Fibroblast of skin of right biceps (primary cell): ENCODE measurements at places on chromosomes 12 and 14.

DNA sequence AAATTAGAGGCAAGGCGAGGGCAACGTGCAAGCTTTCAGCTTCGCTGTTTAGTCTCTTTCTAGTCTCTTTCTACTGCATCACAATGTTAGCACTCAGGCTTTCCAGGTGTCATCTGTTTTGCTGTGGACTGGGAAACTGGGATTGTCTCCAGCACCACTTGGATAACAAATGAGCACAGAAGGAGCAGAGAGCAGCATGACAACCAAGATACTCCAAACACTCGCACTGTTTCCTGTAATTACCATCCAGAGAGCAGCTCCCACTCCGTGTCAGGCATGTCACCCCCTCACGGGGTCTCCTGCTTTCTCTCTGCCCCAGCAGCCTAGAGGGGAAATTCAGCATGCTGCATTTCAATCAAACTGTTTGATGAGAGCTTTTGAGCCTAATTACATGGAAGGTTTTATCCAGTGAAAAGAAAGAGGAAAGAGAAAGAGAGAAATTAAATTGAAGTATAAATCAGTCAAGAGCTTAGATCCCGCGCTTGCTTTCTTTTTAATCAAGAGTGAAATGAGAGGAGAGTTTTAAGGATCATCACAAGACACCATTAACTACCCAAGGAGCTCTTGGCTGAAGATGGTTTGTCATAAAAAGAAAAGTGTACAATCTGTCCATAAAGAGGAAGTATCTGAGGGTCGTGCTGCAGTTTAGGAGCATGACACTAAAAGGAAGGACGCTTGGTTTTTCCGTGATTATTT is 917.7 kb downstream of the DIO2 start:
- DNase-seq: no peak

DNA sequence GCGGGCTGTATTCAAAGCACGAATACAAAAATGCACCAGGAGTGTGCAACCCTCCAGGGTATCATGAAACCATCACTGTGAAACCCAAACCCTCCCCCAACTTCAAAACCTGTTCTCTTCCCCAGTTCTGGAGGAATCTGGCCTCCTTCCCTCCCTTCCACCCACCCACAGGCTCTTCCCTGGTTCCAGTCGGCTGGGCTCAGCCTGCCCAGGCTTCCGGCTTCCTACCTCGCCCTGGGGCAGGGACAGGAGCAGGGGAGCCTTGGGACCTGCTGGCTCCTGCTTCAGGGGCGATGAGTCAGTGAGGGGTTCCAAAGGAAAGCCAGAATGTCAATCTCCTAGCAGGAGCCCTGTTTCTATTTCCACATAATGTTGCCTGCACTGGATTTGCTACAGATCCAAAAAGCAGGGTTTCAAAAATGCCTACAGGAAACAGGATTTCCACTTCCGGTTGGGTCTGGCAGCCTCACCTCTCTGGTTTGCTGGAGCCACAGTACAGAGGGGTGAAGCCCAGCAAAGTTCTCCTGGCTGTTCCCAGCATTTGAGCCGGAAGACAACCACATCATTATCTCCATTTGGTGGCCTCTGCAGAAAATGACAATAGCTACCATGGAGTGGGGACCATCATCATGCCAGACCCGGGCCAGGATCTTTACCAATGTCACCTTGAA is 278.3 kb downstream of the DPF3 start:
- DNase-seq: peak; percentile 61

DNA sequence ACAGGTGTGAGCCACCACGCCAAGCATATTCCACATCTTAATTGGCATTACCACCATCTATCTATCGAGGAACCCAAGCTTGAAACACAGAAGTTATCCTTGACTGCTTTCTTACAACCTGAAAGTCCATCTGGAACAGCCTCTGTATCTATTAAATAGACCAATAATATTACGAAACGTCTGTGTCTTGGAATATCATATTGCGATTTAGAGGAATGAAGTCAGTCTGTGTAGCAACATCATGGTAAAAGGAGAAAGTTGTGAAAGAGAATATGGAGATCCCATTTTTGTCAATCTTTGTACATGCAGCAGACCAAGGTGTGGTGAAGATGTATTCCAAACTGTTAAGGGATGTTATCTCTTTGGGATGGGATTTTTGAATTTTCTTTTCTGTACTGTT is 25.8 kb upstream of the MAX start:
- DNase-seq: no peak

DNA sequence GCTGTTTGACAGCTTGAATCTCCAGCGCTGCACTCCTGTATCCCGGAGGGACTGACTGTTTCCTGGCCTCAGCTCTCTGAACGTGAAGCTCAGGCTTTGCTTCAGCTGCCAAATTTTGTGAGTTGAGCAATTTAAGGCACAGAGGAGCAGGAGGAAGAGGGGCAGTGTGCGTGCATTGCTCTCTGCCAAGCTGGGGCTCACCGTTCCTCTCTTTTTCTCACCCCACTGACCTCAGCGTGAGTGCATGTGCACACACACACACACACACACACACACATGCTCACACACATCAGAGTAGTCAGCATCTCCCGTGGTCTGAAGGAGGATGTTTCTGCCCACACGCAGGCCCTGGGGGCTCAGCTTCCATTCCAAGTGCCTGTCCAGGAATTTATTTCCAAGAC is 27.8 kb upstream of the BDKRB2 start:
- peak; percentile 84 for DNase-seq

- DNase-seq: peak; percentile 70
Measured at GRCh38 chr12:11731455-11731854, 82.0 kb downstream of the ETV6 start.

GRCh38 chr12:3962631-3963483 is 89.7 kb upstream of the PARP11 start:
- DNase-seq: no peak

GRCh38 chr14:23936084-23936829 is 17.3 kb upstream of the DHRS4 start:
- no peak for DNase-seq

DNA sequence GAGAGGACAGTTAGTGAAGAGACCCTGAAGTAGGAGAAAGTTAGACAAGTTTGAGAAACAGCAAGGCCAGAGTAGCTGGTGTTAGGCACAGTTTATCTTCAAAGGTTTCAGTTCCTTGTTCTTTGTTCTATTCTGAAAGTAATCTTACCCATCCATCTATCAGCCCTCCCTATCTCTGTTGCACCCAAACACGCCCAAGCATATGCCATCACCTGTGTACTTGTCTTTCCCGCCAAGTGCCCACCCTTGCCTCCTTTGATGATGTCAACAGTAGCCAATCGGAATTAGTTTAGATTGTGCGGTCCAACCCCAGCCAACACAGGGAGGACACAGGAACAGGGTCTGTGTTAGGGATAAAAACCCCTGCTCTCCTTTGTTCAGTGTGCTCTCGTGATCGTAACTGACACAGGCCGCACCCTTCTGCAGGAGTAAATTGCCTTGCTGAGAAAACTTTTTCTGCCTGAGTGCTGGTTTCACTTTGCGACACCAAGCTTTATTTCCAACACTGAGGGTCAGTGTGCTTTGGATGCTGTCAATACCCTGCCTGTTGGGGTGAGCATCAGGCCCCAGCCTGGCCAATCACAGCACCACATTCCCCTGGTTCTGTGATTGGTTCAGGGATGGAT is 4.7 kb upstream of the TMEM229B start:
- no peak for DNase-seq

GRCh38 chr12:19596434-19597166 is 157.3 kb downstream of the AEBP2 start:
- no peak for DNase-seq

- no peak for DNase-seq
Measured at GRCh38 chr12:101876322-101876860, 989 bp upstream of the DRAM1 start.

- no peak for DNase-seq
Measured at GRCh38 chr14:58972233-58973017, 216.0 kb upstream of the DAAM1 start.

DNA sequence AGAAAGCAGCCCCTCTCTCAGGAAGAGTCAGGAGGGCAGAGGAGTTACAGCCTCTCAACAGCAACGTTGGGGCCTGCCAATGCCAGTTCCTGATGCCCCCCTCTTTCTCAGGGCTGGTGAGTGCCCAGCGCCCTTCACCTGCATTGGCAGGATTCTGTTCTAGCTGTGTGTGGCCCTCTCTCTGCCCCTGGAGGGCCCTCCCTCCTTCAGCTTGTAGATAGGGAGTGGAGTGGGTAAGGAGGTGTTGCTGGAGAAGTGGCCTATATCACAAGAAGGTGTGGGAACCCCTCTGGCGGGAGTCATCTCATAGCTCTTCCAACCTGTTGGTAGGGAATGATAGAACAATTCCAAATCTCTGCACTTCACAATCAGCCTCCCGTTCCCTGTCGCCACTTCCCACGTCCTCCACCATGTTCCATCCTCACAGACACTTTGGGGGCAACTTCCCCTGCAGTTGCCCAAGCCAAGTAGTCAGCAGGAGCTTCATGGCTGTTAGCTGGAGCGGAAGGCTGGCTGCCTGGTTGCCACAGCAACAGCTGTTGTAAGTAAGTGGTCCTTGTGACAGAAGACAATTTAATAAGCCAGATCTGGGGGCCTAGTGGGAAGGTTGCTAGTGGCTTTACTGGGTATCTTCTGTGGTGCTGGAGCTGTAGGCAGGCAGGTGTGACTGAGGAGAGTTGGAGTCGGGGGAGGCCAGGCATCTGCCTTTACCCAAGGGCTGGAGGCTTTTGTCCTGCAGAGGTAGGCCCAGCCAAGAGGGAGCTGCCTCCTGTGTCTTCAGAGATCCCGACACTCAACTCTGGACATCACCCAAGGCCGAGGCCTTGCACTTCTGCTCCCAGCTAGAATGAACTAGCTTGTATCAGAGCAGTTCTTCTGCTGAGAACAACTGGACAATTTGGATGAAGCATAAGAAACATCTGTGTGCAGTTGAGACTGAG is 38.4 kb downstream of the GALNT16 start:
- DNase-seq: no peak

- no peak for DNase-seq
Measured at GRCh38 chr14:33560718-33561431, 390.0 kb downstream of the EGLN3 start.

DNA sequence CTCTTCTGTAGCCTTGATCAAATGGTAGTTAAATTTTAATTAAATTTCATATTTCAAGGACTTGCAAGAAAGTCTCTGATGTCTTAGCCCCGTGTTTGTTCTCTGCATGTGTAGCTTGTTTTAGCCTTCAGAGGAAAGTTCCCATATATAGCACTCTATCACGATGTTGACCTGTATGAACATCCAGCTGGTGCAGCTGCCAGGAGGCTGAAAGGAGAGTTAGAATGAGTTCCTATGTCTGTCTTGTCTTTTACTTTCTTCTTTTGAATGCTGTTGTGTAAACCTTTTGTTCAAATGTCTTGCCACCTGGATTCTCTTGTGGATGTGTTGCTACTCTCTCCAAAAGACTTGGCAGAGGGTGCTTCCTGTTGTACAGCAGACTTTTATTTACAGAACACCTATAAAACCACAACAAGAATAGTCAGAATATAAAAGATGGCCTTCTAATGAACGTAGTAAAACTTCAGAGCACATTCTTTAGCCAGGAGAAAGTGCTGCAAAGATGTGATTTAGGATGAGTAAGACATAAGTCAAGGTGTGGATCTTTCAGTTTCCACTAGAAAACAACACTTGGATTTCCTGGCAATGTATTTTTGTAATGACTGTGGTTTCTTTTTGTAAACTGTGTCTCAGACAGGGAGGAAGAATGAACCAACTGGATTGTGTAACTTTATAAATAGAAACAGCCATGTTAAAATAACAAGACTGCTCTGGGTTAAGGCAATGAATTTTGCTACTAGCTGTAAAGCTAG is 17.2 kb downstream of the NAV3 start:
- peak; percentile 91 for DNase-seq

- DNase-seq: no peak
Measured at GRCh38 chr14:72177251-72177650, 245.0 kb downstream of the RGS6 start.

DNA sequence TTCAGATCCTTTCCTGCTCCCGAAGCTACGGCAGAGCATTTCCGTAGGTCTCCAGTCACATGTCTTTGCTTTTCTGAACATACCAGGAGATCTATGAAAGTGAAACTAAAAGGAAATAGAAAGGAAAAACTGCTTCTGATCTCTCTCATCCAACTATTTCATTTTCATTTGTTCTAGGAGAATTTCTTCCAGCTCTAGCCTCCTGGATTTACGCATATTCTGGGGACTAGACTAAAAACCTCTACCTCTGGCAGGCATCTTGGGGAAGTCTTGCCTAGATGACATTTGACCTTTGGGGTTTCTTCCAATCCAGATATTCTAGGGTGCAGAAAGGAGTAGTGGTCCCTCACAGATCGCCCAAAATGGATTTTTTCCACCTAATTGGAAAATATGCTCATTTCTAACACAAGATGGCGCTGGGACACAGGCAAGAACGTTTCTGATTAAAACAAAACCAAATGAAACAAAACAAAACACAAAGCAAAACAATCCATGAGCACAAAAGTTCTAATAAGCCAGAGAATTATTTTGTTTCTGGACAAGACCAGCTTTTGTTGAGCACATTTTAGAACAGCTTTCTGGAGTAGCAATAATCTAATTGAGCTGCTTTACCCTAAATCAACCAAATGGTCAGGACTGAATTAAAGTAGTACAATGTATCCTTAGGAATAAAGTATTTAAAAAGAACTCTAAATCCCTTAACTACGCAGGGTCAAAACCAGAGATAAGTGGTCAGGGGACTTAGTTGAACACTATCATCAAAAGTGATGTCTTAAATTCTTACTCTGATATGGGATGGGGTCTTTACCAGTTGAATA is 12.3 kb upstream of the PARP11 start:
- peak; percentile 44 for DNase-seq

DNA sequence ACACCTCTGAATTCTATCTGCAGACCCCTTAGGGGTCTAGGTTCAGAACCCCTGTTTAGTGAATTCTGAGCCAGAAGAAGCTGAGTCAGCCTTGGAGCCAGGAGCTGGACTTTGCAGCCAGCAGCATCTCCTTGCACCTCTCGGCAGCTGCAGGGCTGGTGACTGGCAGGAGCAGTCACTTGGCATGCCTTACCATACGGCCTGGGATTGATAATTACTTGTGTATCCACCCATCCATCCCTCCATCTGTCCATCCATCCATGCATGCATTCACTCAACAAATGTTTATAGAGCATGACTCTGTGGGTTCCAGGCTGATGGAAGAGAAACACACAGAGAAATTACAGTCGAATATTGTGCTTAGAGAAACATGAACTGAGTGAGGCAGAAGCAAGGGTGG is 67.5 kb upstream of the PRIMA1 start:
- no peak for DNase-seq
